ENCODE measurements at places on chromosomes 5 and 9. TPM values are rescaled to one million over a fixed set of nuclear protein-coding genes. Genes with fewer than 3 reads are reported as not detected.

The FCHSD1 gene
- total RNA-seq: 22.3 TPM

The NPM1 gene
- total RNA-seq: 2,089 TPM

The CCDC192 gene
- total RNA-seq: 1.1 TPM

The INSL4 gene
- total RNA-seq: not detected

The CARTPT gene
- total RNA-seq: not detected

The ATOX1 gene
- total RNA-seq: 38.9 TPM

The UNC13B gene
- total RNA-seq: 49.5 TPM

All from H7 (cell line).